Stimulated activated CD4-positive, alpha-beta T cell treated with anti-CD3 and anti-CD28 coated beads, Interleukin-4, amount 100 ng/mL, for 48 hours (primary cell): ENCODE measurements at places on chromosomes 6 and 20.

GRCh38 chr20:13042458-13042794, 33.7 kb downstream of the SPTLC3 start:
- no peak for DNase-seq

GRCh38 chr6:144330017-144330987, 45.2 kb downstream of the UTRN start:
- DNase-seq = no peak

DNA sequence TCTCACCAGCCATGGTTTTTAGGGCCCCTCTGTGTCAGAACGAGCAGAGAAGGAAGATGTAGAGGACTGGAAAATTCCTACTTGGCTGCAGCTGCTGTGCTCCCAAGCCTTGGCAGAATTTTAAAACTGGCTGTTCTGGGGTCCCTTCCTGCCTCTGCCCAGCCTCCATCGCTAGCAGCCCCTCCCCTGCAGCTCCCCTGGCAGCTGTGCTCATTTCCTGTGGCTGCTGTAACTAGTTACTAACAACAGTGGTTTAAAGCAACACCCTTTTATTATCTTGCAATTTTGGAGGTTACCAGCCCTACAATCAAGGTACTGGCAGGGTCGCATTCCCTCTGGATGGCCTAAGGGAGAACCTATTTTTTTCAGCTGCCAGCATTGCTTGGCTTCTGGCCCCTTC, 3.7 kb upstream of the CST11 start:
- DNase-seq = no peak

- peak; percentile 14 for DNase-seq
Observed at GRCh38 chr6:152094992-152095592, 287.6 kb downstream of the ESR1 start.

DNA sequence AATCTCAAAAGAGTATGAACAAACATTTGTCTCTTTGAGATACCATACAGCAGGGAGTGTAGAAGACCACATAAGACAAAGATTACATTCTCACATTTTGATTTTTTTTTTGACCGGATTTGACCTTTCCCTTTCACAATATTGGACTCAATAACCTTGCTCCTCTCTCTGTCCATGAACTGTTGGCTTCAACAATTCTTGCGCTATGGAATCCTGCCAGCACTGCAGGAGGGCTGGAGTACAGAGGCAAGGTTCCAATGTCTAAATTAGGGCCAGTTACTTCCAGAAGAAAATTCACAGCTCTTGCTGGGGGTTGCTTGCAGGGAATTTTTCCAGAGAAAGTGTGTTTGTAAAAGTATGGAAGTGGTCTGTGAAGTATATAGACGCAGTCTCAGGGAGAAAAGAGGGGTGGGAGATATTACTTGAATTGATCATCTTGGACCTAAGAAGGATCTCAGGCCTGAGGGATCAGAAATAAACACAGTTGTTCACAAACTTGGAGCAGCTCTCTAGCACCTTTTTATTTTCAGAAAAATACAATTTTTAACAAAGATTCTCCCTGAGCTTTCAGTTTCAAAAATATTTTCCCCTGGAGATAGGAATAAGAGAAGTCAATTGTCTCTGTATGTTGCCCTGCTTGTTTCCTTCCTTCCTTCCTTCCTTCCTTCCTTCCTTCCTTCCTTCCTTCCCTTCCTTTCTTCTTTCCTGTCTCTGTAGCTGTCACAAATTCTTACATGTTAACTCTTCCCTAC, 765.9 kb downstream of the BCKDHB start:
- DNase-seq = no peak

- no peak for DNase-seq
Observed at GRCh38 chr20:60600036-60600435, 641.8 kb downstream of the CDH26 start.

DNA sequence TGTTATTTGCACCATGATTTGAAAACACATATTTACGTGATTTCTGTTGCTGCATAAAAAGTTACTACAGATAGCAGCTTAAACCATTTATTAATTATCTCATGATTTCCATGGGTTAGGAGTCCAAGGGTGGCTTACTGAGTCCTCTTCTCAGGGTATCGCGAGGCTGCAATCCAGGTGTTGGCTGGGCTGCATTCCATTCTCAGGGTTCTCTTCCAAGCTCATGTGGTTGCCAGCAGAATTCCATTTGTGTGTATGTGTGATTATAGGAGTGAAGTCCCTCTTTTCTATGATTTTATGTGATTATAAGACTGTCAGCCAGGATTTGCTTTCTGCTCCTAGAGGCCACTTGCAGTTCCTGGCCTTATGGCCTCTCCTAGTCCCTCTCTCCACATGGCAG, 135.1 kb downstream of the FAM83B start:
- DNase-seq = no peak

DNA sequence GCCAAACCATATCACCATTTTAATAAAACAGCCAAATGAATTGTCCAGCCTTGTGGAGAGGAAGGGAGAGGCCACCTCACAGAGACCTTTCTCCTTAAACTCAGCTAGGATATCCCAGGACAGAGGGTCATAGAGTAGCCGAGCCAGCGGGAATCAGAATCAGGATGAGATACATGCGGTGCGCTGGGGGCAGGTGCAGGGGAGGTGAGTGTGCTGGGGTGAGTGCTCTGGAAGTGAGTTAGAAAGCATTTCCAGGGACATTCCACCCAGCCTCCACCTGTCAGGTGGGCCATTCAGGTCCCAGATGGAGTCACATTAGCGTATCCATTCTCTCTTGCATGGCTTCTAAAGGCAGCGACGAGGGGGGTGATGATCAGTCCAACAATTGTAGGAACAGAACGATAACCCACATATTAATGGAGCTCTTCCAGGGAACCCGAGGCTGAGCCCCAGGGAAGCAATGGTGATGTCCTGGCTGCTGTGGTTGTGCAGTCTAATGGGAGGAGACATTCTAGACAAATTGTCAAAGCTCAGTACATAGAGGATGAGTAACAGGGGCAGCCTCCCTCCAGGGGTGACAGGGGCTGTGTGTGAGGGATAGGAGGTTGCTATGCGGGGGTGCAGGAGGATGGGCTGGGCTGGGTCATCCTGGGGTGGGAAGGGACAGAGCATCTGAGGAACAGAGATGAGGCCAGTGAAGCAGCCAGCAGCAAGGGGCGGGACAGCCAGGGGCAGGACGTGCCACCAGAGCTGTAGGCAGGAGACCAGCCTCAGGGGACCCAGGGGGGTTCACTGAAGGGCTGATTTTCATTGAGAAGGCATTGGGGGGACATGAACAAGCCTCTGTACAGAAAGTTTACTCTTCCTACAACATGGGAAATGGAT, 88.7 kb upstream of the FRMD1 start:
- DNase-seq = no peak

DNA sequence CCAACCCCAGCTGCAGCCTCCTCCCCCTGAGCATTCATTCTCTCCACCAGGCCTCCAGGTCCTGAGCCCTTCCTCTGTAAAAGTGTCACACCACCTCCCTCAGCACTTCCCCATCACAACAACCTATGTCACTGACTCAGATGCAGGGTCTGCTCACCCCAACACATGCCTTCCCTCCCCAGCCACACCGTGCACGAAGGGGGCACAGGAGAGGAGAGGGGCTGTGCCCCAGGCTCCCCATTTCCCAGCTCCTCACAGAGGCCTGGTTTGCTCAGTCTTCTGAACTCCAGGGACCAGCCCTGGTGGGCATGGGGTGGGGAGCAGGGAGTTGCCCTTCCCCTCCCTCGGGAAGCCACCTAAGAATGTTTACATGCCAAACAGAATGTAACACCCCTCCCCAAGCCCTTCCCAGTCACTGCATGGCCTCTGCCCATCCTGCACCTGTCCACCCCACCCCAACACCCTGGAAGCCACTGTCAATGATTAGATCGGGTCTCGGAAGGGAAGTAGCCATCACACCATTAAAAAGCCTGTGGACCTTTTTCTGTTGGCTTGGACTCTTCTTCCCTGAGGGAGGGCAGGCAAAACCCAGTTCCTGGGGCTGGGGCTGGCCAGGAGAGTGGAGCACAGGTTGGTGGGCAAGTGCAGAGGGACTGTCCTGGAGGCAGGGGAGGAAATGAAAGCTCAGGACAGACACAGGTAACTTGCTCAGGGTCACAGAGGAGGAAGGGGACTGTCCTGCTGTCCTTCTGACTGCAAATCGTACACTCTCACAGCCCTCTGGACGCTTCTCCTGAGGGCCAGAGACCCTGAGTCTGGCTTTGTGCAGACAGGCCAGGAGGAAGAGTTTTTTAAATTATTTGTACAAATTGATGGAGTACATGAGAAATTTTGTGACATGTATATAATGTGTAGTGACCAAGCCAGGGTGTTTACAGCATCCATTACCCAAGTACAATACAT, 10.1 kb upstream of the SLC22A7 start:
- DNase-seq = no peak
